ENCODE measurements at places on chromosomes 3 and 15.

- no peak for DNase-seq
Measured at GRCh38 chr15:92970656-92971055, 70.5 kb downstream of the CHD2 start.

- no peak for DNase-seq
Measured at GRCh38 chr3:42868841-42869240, 6.8 kb downstream of the CYP8B1 start.

DNA sequence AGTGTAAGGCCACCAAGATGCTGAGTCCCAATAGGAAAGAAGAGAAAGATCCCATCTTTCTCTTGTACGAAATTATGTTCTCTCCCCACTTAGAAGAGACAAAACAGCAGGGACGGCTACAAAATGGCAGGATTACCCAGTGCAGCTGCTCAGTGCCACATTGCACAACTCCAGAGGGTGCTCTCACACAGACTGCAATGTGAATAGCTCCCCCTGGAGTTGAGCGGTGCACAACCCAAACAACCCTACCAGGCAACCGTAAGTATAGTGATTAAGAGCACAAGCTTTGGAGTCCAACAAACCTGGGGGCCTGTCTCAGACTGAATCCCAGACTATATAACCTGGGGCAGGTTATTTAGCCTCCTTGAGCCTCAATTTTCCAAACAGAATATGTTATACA lies 3.1 kb upstream of the BHLHE40 start:
- DNase-seq = no peak

DNA sequence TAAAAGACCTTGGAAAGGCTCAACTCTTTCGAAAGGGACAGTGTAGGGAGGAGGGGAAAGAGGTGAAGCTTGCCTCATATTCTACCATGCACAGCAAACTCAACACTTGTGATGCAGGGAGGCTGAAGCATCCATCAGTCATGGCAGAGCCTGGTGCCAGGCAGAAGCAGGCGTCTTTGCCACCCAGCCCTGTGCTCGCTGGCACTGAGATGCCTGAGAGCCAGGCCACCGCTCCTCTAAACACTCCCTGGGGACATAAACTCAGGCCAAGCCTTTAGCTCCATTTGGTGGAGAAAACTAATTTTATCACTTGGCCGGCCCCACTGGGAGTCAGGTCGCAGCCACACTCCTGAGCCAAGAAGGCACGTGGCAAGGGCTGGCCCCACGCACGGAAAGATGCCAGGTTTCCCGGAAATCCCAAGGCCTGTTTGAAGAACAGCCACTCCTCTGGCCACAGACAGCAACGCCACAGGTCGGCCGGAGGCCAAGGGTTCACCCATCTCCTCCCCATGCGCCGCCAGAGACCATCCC lies 30.7 kb downstream of the XXYLT1 start:
- DNase-seq = no peak

GRCh38 chr15:48279608-48280007 lies 51.6 kb upstream of the DUT start:
- no peak for DNase-seq

DNA sequence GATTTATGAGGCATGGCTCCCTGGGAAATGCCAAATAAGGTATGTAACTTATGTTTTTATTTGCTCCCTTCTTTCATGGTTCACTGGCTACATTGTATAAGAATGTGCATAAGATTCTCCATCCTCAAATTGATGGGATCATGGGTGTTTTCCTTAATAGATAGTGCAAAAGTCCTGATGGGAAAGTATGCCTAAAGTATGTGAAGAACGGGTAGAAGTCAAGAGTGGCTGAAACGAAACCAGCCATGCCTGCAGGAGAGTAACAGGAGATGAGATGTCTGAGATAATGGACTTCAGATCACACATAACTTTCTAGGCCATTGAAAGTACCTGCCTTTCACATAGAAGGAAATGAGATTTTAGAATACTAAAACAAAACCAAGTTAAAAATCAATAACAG lies 56.5 kb downstream of the ZBBX start:
- no peak for DNase-seq

- no peak for DNase-seq
Measured at GRCh38 chr15:35535365-35535916, 10.5 kb downstream of the DPH6 start.

- no peak for DNase-seq
Measured at GRCh38 chr15:42048080-42048820, 27.4 kb upstream of the PLA2G4E start.

- DNase-seq = no peak
Measured at GRCh38 chr3:1394188-1394587, 301.4 kb downstream of the CNTN6 start.

GRCh38 chr3:138364356-138365252 lies 16.2 kb downstream of the MRAS start:
- no peak for DNase-seq

- no peak for DNase-seq
Measured at GRCh38 chr3:195035345-195036202, 235.4 kb downstream of the XXYLT1 start.

GRCh38 chr15:70342141-70342540 lies 244.4 kb upstream of the TLE3 start:
- DNase-seq = no peak

- DNase-seq = no peak
Measured at GRCh38 chr3:181689546-181689945, 22.2 kb upstream of the SOX2 start.

DNA sequence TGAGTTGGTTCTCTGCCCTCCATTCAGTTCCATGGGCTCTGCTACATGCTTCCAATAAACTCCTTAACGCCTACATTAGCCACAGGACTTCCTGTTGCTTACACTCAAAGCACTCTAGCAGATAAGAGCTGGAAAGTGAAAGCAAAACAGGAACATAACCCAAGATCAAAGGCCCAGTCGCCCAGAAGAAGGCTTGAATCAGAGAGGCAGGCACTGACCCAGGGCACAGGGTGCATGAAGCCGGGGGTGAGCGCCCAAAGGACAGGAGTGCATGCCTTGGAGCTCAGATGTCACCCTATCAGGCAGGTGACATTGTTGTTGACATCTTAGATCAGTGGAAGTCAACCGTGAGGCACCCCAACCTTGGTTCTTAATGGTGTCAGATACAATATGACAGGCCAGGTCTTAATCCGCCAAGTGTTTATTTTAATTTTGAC lies 235.1 kb downstream of the UACA start:
- DNase-seq = peak; percentile 55

DNA sequence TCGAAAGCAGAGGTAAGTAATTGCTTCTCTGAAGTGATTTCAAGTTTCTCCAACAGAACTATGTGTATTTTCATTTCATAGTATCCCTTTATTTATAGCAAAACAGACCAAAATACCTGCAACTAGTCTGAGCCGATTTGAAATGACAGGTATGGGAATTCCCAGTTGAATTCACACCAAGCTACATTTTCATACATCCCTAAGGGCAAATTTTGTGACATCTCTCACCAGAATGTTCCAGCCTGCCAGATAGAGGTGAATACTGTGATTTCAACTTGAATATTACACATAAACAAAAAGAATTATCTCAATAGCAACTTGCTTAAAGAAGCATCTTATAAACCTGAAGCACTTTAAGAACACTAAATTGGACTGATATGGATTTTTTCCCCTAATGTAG lies 235.7 kb downstream of the SLC9A9 start:
- no peak for DNase-seq

- no peak for DNase-seq
Measured at GRCh38 chr3:87158823-87159222, 68.3 kb upstream of the CHMP2B start.

DNA sequence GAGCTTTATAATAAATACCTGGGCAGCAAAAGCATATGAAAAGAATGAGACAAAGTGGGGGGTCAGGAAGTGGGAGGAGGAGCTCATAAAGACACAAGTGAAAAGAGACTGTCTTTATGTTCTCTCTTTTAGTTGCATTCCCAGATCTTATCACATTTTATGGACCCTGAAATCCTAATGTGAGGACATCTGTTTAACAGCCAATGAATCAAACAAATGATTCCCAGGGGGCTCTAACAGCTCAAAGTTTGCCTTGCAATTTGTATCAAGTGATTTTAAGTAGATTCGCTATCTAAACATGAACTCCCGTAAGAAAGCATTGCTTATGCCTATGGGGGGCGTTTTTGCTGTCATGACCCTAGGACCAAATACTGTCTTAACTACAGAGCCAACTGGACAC lies 332.3 kb upstream of the CNTN4 start:
- no peak for DNase-seq

DNA sequence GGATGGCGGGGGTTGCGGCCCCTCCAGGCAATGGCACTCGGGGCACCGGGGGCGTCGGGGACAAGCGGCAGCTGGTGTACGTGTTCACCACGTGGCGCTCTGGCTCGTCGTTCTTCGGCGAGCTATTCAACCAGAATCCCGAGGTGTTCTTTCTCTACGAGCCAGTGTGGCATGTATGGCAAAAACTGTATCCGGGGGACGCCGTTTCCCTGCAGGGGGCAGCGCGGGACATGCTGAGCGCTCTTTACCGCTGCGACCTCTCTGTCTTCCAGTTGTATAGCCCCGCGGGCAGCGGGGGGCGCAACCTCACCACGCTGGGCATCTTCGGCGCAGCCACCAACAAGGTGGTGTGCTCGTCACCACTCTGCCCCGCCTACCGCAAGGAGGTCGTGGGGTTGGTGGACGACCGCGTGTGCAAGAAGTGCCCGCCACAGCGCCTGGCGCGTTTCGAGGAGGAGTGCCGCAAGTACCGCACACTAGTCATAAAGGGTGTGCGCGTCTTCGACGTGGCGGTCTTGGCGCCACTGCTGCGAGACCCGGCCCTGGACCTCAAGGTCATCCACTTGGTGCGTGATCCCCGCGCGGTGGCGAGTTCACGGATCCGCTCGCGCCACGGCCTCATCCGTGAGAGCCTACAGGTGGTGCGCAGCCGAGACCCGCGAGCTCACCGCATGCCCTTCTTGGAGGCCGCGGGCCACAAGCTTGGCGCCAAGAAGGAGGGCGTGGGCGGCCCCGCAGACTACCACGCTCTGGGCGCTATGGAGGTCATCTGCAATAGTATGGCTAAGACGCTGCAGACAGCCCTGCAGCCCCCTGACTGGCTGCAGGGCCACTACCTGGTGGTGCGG lies 1.9 kb downstream of the CHST2 start:
- peak; percentile 73 for DNase-seq

- DNase-seq = no peak
Measured at GRCh38 chr3:128515967-128516366, 23.0 kb upstream of the GATA2 start.

- DNase-seq = peak; percentile 40
Measured at GRCh38 chr3:183824761-183825455, 469 bp downstream of the MAP6D1 start.

DNA sequence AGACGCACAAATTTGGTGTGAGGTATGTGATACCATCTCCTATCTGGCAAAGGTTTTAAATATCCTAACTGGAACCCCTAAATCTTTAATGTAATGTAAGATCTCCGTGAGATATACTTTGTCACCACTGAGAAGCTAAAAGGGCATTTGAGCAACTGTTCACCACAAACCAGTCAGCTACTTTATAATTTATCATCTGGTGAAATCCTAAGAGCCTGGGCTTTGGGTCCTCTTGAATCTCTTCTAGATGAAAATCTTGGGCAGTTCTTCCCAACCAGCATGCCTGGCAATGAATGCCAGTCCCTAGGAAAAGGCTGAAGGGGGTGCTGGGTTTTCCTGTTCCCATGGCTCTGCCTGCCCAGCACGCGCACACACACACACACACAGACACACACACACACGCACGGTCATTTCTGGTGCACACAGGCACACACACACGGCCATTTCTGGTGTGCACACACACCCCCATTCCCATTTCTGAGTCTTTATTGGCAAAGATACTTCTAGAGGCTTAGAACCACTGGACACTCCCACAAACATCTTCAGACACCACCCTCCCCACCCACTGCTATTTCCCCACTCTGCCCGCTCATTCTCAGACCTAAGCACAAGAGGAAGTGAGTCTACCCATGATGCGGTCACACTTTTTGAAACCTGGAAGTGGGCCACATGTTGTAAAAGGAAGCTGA lies 72.6 kb downstream of the MYO1E start:
- DNase-seq = peak; percentile 55

DNA sequence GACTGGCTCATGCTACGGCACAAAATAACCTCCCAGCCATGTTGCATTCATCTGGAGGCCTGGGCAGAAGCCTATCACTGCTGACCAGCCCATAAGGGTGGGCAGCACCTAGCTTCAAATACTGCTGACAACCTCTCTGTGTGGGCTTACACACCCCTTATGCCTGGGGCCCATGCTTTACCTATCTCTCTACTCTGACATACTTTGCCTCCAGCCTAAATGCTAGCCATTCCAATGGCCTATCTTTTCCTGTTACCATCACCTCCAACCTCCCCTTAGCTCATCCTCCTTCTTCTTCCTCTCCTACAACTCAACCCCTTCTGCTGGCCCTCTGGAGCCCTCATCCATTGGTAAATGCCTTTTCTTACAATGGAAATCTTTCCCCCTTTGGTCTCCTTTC lies 41.0 kb upstream of the PPP2R3A start:
- DNase-seq = no peak

- DNase-seq = no peak
Measured at GRCh38 chr3:59567661-59568060, 517.8 kb upstream of the CFAP20DC start.
